Hematopoietic multipotent progenitor cell treated with erythropoietin and hydrocortisone succinate and interleukin-3 and kit ligand, for 4 days (in vitro differentiated cells): ENCODE measurements at places on chromosomes 3 and 15.

- DNase-seq: no peak
Measured at GRCh38 chr3:182410051-182410450, 383.3 kb upstream of the ATP11B start.

DNA sequence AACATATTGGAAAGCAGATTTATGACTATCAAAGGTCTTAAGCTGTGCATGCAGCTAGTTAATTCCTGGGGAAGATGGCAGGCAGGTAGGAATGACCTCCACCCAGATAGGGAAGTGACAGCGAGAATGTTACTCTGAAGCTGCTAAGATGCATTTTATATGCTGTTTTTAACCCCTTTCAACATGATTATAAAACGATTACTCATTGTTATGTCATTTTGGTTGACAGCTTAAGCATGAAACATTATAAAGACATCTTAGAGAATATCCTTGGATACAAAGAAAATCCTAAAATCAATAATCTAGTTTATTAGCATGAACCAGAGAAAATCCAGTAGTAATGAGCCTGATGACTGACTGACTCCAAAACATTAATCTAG is 220.5 kb downstream of the NR1D2 start:
- DNase-seq: no peak

GRCh38 chr3:116639641-116640040 is 69.9 kb upstream of the TUSC7 start:
- no peak for DNase-seq

- DNase-seq: no peak
Measured at GRCh38 chr15:91208371-91208770, 108.3 kb downstream of the SV2B start.

- DNase-seq: no peak
Measured at GRCh38 chr15:68436680-68437079, 4.7 kb upstream of the ITGA11 start.

DNA sequence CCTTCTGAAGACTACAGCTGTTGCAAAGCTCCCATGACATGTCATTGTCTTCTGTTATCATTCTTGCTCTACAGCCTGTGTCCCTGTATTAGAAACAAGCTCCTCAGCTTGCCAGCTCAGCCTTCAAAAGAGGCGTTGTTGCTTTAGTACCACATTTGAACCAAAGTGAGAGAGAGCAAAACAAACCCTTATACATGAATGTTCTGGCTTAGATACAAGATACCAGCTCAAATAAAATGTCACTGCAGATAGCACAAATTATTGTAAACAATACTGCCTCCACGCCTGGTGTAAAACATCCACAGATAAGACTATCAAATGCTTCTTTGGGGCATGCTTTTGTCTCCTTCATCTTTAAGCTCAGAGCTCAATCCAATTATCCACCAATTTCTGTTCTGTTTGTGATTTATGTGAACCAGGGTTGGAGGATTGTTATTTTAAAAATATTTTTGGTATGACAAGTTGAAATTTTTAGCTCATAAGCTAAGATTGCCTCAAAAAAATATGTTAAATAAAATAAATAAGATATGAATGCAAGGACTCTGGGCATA is 403.6 kb upstream of the CDIN1 start:
- no peak for DNase-seq

DNA sequence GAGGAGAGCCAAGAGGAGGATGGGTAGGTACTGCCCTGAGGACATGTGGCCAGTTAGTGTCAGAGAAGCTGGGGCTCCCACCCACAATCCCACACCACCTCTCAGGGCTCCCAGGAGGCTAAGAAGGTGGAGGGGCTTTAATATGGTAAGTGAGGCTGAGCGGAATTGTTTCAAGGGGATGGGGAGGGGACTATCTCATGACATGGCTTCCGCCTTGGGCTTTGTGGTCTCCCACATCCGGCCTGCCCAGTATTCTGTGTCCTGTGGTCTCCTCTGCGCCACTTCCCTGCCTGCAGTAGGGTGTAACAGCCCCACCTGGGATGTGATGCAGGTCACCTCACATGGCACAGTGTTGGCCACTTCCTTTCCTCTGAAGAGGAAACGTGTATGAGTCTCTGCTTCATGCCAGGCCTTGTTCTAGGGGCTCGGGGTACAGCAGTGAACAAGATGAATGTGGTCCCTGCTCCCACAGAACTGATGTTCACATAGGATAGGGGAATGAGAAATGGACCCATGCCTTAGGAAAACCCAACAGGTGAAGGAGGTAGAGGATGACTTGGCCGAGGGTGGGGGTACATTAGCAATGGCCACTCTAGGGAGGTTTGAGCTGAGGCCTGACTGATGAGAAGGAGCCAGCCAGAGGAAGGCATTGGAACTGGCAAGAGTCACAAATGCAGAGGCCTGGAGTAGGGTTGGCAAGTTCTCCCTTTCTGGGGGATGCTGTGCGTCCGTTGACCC is 3.2 kb downstream of the NEIL1 start:
- DNase-seq: peak; percentile 93

- DNase-seq: peak; percentile 82
Measured at GRCh38 chr3:43104660-43105595, 951 bp downstream of the POMGNT2 start.
